Daoy (cell line): ENCODE measurements at places on chromosomes 2 and 18. TPM values are rescaled to one million over a fixed set of nuclear protein-coding genes. Genes with fewer than 3 reads are reported as not detected.
A peak's percentile ranks its signal among the peaks of the same experiment; 100 is the strongest.

CD8B2 gene
- not detected in 2 replicates for total RNA-seq

GRCh38 chr2:18797133-18797845, 207.9 kb upstream of the NT5C1B start:
- no peak for DNase-seq

DNA sequence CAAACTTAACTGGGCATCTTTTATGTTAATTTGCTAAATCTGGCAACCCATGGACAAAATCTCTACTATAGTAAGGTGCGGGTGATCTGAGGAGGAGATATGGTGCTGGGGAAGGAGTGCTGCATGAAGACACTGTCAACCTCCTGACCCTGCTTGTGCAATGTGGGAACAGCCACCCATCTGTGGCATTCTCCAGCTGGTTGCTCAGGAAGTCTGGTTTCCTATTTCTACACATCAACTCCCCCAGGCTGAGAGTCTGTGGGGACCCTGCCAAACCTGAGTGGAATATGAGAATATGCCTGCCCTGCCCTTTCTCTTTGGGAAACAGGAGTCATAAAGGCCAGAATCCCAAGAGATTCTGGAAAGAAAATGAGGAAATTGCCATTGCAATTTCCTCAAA, 60.1 kb upstream of the PAX3 start:
- peak; percentile 12 for DNase-seq

CCDC141 gene
- total RNA-seq: not detected in 2 replicates

DNA sequence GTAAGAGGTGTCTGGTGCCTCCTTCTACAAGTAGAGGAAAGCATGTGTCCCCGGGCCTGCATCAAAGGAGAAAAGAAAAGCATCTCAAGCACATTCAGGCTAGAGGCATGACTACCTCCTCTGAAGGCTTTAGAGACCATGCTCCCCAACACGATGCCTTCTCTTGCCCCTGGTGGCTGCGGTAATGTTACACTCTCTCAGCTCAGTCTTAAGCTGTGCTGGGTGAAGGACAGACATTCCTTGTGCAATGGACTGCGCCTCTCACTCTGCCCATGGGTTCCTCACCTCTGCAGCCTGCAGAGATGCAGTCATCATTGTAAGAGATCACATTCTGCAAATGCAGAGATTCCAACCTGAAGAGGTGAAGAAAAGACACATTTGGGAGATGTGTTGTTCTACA, 148.2 kb upstream of the HNRNPA3 start:
- DNase-seq: no peak

C2orf42 gene
- 13.2 and 15.0 TPM in 2 replicates for total RNA-seq

DNA sequence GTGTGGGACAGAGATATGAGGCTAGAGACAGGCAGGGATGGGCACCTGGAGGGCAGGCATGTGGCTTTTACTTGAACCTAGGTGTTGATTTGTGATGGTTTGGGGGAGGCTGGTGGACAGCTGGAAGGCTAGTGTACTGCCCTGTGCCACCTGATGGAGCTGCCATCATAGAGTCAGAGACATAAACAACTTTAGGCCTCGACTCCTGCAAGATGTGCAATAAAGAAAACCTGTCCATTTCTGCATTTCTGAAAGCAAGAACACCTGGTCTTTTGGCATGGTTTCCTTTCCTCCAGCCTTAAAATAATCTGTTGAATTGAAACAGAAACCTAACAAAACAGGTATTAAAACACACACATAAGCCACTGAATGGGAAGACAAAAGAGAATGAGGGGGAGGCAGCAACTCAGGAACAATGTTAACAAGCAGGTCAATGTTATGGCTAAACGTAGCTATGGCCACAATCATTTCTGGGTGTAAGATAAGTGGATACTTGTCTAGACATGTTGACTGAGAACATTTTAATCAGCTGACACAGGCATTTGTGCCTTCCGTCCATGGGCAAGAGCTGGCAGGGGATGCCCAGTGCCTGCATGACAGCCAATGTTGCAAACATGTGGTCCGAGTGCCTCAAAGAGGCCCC, 87.8 kb downstream of the KCTD1 start:
- DNase-seq: peak; percentile 18

UGT1A5 gene
- 0.34 TPM in 1 of 2 replicates, not detected in the other for total RNA-seq

CRYGA gene
- not detected in 2 replicates for total RNA-seq

DNA sequence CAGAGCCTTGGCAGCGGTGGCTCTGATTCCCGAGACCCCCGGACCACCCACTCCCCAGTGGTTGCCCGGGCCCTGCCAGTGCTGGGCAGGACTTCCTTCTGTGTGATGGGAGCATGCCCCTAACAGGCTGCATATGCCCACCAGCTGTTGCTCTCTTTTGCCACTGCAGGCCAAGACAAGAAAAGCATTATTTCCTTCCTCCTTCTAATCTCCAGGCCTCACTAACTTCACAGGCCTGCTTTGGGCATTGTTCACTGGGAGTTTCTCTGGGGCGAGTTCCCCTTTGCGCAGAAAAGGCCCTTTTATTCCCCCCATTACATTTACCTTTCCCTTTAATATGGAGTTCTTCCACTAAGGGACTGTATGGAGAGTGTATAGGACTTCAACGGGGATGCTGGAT, 249.1 kb upstream of the SIX2 start:
- no peak for DNase-seq

- peak; percentile 46 for DNase-seq
Observed at GRCh38 chr2:47558116-47558767, 155.3 kb downstream of the MSH2 start.

- DNase-seq: no peak
Observed at GRCh38 chr2:113901943-113902342, 12.1 kb downstream of the ACTR3 start.

BBS5 gene
- 3.7 and 6.7 TPM in 2 replicates for total RNA-seq
